Choroid plexus epithelial cell (primary cell): ENCODE measurements at places on chromosomes 4 and X.

- DNase-seq, result no peak
Measured at GRCh38 chrX:24082447-24082846, 27.7 kb downstream of the EIF2S3 start.

DNA sequence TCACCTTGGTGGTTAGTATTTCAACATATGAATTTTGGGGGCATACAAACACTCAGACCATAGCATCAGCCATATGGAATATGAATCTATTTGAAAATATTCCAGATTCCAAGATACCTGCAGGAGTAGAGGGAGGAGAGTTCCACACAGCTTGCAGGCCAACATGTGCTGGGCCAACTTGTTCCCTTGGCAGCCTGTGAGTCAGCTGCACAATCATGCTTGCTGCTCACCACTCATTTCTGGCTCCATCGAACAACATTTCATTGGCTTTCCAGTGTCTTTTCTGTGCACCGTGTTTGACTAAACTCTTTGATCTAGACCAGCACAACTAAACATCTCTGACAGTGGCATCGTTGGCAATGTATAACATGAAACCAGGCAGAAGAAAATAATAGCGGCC lies 282.5 kb upstream of the RASGEF1B start:
- DNase-seq, result no peak

GRCh38 chr4:78661921-78662521 lies 110.5 kb downstream of the ANXA3 start:
- peak; percentile 91 for DNase-seq

- peak; percentile 58 for DNase-seq
Measured at GRCh38 chrX:130110379-130111219, at the start of gene ELF4. ELF4 (minus strand) TSS chrX:130110497; CDS start chrX:130081330, 29,167 bp downstream.

DNA sequence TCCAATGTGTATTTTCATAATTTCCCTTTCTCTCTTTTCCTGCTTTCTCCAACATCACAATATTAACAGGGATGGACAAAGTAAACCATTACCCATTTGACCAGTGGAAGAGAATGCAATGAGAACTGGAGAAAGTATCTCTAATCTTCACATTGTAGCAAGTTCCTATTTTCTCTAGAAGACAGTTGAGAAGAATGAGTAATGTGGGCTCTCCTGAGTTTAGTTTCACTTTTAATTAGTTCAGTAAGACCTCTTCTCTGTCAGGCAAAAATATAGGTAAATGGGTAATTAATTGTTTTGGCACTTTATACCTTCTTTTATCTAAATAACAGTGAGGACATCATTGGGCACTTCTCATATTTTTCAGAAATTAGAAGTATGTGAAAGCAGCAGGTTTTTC lies 602.0 kb downstream of the GLUD2 start:
- DNase-seq, result peak; percentile 20

DNA sequence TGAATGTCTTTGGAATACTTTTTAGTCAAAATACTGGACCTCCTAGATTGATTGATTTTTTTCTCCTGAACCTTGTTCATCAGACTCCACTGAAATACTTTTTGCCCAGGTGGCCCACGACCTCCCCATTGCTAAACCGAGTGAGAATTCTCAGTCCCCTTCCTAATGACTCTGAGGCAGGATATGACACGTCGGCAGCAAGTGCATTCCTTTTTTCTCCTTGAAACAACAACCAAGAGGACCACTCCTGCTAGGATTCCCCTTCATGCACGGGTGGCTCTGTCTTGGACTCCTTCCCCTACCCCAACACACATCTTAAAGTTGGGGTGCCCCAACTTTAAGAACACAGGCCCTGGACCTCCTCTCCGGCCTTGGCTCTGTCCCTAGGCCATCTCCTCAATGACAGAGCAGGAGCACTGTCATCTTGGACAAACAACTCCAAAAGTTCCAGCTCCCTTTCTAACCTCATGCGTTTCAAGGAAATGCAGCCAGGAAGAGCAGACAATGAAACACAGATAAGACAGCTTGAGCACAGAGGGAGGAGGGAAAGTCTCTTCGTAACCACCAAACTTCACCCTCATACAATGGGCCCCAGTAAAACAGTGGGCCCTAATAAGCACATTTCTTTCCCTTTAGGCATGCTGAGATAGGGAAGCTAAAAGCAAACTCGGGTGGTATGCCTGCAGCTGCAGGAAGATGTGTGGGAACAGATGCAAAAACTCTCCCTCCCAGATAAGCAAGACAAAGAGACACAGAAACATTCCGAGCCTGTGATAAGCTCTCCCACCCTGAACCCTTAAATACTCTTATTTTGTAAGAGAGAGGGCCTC lies 33.9 kb downstream of the ZBTB49 start:
- peak; percentile 35 for DNase-seq

DNA sequence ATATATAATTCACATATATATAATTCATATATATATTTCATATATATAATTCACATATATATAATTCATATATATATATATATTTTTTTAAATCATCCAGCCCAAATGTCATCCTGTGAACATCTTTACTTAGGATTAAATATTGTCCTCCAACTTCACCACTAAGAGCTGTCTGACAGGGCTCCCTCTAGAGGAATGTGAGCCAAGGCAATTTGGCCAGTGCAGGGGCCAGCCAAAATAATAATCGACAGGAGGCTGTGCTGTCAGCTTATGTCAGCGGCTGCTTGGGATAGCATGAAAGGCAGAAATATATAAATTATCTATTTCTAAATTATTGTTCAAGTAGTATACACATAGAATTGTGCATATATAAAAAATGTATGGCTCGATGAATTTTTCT lies 29.5 kb downstream of the EGFL6 start:
- DNase-seq, result peak; percentile 24

DNA sequence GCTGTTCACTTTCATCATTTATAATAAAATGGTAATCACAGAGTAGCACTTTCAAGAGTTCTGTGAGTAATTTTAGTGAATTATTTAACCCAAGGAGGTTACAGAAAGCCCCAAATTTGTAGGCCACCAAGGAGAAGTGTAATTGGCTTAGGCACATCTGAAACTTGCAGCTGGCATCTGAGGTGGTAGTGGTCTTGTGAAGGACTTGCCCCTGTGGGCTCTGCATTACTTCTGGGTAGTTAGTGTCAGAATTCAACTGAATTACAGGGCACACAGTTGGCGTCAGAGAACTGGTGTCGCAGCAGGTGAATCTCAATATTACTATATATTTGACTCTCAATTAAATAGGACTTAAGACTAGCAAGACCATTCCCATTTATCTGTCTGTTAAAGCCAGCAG lies 36.9 kb downstream of the GPR174 start:
- DNase-seq, result no peak

DNA sequence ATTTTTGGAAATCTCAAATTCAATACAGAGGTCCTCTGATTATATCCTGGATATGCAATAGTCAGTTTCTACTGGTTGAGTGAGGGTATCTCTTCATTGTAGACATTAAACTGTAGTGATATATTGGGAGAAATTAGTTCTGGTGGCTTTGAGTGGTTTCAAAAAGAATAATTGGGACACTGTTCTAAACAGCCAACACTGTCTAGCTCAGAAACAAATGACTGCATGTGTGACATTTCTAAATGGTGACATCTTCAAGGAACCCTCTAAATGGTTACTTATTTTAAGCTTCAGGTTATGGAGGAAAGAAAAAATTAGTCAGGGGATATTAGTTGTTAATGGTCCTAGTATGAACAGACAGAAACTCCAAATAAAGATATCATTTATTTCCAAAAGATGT lies 186.2 kb downstream of the LARP7 start:
- no peak for DNase-seq

DNA sequence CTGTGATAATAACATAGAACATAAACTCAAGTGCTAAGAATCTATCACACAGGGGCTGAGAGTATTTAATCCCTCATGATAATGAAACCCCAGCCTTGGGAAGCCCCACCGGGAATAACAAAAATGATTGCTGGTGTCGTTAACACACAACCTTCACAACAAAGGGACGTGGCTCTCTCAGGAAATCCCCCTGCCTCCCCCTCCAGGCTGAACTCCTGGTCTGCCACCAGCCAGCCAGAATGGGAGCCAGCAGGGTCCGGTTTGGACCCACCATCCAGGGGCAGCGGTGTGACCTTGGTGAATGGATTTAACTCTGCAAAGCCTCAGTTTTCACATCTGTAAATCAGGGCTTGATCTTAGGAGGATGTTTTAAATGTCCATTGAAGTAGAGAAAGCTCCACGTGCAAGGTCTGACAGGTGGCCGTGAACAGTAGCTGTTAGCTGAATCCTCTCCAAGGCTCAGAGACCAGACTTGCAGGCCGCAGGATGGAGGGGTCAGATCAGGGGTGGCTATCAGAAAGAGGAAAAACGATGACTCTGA lies 46.5 kb downstream of the ABLIM2 start:
- no peak for DNase-seq

DNA sequence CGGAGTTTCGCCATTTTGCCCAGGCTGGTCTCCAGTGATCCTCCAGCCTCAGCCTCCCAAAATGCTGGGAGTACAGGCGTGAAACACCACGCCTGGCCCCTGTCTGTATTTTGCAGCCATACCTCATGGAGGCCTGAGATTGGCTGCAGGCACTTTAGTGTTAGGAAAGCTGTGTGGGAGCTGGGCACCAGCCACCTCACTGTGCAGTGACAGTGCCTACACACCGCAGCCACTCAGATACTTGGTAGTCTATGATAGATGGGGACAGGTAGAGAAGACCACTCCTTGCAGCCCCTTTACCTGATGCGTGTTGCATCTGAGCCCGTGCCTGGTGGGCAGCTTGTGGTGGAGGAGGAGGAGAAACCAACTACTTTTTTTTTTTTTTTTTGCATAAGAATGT lies 16.3 kb downstream of the SMS start:
- no peak for DNase-seq

DNA sequence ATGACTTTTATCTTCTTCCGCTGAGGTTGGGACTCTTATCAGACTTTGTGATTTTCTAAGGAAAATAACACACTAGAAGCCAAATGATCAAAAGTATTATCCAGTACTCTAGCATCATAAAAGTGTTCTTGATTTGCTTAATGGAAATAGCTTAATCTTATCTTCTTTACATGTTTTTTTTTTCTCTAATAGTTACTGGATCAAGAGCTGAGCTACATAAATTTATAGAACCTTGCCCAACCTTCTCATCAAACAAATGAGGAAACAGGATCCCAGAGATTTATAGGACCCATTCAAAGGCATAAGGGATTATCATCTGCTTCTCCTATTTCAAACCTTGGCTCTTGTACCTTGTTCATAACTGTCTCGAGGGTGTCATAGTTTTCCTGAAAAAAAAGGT lies 68.3 kb upstream of the WDR17 start:
- DNase-seq, result no peak

DNA sequence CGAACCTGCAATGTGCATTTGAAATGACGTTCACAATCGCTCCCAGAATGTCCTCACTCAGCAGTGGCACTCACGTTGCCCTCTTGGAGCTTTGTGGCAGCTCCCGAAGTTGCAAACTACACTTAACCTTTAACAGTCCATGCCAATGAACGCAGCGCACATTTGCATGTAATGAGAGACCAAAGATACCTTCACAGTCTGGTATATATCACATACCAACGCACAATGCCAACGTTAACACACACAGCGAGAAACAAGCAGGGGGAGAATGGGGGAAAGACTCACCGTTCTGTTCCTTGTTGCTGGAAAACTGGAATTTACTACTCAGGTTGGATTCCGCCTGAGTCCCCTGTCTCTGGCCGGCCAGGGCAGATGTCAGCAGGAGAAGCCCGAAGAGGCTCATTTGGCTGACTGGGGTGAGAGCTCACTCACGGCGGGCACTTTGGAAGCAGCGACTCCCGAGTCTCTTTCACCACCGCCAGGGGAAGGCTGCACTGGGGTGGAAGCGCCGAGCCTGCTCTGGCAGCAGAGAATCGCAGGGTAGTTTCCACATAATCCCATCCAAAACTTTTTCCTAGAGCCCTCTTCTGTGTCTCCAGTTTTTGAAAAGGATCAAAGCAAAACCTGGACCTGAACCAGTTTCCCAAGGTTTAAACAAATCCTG lies 966 bp downstream of the PDGFC start:
- peak; percentile 72 for DNase-seq

DNA sequence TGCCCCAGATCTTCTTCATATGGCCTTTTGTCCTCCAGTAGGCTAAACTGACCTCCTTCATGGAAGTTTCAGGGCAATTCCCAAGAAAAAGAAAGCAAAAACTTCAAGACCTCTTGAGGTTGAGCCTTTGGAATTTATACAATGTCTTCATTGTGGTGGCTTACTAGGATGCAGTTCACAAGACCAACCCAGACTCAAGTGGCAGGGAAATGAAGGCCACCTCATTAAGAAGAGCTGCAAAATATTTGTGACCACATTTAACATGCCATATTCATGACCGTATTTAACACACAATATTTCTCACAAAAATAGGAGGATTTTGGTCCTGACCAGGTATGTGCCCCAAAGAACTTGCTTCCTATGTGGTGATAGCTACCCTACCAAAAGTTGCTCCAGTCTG lies 605.5 kb upstream of the PITX2 start:
- no peak for DNase-seq

DNA sequence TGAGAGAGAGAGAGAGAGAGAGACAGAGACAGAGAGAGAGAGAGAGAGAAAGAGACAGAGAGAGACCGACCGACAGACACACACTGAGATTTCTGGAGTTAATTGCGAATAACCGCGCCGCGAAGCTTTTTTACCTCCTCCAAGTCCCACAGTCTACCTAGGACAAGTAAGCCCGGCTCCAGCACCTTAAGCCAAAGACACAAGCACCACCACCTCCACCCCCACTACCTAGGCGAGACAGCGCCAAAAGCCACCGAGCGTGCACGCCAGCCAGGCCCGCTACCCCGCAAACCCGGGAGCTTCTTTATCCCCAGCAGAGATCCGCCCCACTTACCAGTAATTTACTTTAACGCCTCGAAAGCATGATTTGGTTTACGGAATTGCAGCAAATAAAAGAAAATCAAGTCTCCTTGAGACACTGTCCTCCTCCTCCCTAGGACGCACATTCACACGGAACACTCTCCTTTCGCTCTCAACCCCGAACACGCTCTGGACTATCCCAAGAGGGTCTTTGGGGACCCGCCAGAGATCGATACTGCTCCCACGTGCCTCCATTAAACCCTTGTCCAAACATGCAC lies 649.6 kb upstream of the DIPK2B start:
- peak; percentile 23 for DNase-seq

- no peak for DNase-seq
Measured at GRCh38 chr4:106424426-106424825, 55.8 kb upstream of the GIMD1 start.

GRCh38 chr4:107058828-107059227 lies 22.7 kb upstream of the DKK2 start:
- peak; percentile 50 for DNase-seq
